ENCODE measurements at places on chromosomes 3 and 15. TPM values are rescaled to one million over a fixed set of nuclear protein-coding genes. Genes with fewer than 3 reads are reported as not detected.
A peak's percentile ranks its signal among the peaks of the same experiment; 100 is the strongest.

The WDR93 gene
- total RNA-seq: not detected

The FETUB gene
- total RNA-seq: not detected

GRCh38 chr3:131591394-131592014 is 88.7 kb upstream of the MRPL3 start:
- DNase-seq: no peak

GRCh38 chr15:80041494-80042253 is 17.8 kb upstream of the ZFAND6 start:
- no peak for DNase-seq

DNA sequence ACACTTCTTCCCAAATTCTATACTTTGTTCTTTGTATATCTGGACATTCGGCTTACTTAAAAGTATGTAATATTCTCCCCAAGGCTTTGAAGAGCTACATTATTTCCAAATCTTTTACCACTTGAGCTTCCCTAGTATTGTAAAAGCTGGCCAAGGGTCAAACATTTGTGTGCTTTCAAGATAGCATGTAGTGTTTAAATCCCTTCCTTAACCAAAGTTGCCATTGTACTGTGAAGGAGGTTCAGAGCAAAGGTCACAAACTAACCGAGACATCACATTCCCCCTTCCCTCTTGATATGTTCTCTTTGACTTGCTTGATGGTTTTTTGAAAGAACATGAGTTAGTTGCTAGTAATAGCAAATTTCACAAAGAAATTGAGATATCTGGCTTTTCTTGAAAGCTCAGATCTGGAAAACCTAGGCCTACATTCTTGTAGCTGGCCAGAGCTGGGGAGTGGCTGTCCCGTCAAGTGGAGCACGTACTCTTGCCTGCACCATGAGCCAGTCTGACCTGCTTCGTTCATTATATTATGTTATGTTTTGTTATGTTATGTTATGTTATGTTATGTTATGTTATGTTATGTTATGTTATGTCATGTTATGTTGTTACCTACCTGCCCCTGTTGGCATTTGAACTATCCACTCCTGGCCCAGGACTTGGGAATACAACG is 60.2 kb downstream of the FILIP1L start:
- DNase-seq: no peak

GRCh38 chr15:88792342-88793282 is 10.6 kb upstream of the ACAN start:
- peak; percentile 22 for DNase-seq

DNA sequence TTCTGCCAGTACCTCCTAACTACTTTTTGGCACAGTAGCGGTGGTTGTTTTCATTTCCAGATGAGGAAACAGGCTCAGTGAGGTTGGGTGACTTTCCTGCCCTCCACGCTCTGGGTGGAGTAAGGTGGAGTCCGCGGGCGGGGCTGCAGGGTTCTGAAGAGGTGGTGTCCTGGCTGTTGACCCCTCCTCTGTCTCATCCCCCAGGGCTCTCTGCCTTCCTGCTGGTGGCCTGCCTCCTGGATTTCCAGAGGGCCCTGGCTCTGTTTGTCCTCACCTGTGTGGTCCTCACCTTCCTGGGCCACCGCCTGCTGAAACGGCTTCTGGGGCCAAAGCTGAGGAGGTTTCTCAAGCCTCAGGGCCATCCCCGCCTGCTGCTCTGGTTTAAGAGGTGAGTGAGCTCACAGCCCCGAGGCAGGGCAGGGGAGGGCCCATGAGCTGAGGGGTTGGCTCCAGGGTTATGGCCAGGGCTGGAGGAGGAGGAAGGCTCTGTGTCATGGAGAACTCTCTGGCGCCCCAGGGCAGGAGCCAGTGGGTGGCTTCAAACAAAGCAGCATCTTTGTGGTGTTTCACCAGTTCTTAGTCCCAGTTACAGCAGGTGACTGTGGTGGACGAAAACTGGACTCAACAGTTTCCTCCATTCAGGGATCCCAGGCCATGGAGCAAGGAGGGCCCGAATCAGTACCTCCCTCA is 10.4 kb downstream of the SLC28A1 start:
- no peak for DNase-seq

The ERICH6 gene
- total RNA-seq: not detected

GRCh38 chr15:63080634-63081250 is 38.2 kb downstream of the TPM1 start:
- DNase-seq: no peak

DNA sequence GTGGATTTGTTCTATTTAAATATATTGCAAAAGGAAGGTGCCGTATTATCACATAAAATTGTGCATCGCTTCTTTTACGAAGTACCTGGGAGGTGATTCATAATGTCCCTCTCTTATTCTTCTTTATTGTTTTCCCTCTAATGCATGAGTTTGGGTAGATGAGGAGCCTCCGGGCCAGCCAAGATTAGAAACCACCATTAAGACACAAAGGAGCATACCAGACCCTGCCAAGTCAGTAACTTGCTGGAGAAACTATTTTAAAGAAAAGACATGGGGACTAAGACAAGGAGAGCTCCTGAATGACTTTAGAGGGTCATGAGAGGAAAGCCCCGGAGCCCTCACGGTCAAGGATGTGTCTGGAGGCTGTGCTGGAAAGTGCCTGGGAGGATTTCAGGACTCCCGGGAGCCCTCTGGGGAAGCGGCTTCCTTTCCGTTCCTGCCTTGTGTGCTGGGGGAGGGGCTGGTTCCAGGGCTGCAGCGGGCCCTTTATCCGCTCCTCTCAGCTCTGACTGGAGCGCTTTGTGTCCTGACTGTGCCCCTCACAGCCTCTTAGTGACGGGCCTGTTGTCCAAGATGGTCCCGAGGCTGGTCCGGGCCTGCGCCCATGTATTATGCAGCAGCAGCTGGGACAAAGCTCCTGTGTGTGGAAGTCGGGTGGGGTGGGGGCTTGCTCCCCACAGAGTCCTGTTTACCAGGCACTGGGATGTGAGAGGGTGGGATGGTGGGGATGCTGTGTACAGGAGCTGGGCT is 35.7 kb downstream of the CORO2B start:
- DNase-seq: peak; percentile 70

- DNase-seq: no peak
Observed at GRCh38 chr15:23801881-23802280, 114.8 kb upstream of the NDN start.

- no peak for DNase-seq
Observed at GRCh38 chr3:166190360-166190759, 353.1 kb upstream of the BCHE start.

The AHSG gene
- total RNA-seq: 1.5 TPM

DNA sequence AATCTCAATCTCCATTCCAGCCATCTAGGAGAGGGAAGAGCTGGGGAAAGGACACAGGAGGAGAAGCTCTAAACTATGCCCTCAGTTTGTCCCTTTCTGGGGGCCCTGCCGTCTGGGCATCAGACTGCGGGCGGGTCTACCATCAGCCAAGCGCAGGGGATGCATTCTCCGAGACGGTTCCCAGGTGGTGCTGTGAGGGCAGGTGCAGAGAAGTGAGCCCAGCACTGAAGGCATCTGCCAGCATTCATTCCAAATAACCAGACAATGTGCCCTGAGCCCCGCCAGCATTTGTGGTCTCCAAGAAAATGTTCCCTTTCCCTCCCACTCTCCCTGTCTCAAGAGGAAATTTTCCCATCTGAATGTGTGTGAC is 265.7 kb downstream of the XXYLT1 start:
- peak; percentile 39 for DNase-seq

The DCBLD2 gene
- 47.9 TPM for total RNA-seq

- no peak for DNase-seq
Observed at GRCh38 chr3:183634707-183635106, 716 bp upstream of the KLHL24 start.

The SQOR gene
- 0.69 TPM for total RNA-seq

GRCh38 chr15:50880206-50880605 is 28.3 kb upstream of the AP4E1 start:
- no peak for DNase-seq

DNA sequence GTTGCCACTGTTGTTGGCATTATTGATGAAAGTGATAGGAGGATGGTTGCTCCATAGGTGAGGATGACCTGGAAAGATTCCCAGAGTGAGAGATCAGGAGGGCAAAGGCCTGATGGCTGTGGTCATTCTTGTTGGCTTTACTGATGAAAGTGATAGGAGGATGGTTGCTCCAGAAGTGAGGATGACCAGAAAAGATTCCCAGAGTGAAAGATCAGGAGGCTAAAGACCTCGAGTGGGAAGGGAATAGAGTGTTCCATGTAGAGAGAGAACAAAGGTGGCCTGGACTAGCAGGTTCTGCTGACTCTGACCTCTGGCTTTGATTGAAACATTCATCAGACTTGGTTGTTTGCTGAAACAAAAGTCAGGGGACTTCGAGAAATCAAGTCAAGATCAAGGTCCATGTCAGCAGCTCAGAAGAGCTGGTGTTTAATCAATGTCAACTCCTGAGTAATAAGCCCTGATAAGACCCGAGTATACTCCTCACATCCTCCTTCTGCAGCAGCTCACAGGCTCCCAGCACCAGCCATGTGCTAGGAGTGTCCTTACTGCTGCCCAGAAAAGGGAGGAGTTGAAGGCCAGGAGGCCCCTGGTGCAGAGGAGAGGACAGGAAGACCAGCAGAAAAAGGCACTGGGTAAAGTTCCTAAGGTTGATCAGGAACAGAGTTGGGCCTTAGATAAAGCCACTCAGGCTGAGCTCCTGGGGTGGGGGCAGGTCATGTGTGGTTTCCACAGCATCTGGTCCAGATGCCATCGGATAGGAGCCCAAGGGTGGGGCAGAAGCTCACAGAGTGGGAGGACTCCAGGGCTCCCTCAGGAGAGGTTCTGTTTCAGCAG is 19.9 kb downstream of the CYP8B1 start:
- no peak for DNase-seq

The CLEC3B gene
- total RNA-seq: 0.92 TPM

DNA sequence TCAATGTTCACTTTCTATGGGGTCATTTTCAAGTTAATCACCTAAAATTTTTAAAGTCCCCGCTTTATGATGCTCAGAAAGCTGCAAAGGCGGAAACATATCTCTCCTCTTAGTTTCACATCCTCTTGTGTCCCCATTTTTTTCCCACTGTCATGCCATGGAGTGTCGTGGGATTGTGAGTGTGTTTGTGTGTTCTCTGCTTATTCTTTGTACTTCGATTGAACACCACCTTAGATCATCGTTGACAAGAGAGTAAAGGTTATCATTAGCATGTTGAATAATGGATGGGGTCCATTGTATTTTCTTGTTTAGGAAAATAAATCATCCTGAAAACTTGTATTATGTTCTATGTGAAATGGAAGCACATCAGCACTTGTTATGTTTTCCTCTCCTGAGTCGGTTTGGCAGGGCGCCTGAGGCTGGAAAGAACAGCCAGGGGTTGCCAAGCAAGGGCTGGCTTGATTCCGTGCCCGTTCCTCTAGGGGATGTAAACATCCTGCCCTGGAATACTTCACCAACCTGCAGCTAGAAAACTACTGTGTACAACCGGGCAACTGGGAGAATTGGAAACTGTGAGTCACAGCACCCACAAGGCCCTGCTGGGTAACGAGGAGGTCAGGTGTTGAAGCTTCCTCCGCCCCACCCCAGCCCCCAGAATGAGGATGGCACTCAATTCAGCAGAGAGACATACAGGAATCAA is 67.2 kb downstream of the EIF4E3 start:
- no peak for DNase-seq

DNA sequence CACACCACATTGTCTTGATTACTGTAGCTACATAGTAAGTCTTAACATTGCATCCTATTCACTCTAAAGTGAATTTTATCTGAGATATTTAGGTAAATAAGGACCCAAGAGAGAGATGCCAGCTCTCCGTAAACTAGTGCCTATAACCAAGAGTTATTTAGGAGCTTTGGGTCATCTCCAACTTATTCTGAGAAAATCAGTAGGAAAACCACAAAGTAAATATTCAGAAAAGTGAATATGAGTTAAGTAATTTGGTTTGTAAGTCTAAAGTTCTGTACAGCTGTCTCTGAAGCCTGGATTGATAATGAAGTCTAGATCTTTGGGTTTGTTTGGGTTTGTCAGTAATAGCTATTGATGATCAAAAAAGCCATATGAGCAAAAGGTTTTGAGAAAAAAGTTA is 120.0 kb downstream of the FNDC3B start:
- DNase-seq: no peak

The CHRM5 gene
- total RNA-seq: not detected

The PLAAT1 gene
- total RNA-seq: 3.9 TPM

DNA sequence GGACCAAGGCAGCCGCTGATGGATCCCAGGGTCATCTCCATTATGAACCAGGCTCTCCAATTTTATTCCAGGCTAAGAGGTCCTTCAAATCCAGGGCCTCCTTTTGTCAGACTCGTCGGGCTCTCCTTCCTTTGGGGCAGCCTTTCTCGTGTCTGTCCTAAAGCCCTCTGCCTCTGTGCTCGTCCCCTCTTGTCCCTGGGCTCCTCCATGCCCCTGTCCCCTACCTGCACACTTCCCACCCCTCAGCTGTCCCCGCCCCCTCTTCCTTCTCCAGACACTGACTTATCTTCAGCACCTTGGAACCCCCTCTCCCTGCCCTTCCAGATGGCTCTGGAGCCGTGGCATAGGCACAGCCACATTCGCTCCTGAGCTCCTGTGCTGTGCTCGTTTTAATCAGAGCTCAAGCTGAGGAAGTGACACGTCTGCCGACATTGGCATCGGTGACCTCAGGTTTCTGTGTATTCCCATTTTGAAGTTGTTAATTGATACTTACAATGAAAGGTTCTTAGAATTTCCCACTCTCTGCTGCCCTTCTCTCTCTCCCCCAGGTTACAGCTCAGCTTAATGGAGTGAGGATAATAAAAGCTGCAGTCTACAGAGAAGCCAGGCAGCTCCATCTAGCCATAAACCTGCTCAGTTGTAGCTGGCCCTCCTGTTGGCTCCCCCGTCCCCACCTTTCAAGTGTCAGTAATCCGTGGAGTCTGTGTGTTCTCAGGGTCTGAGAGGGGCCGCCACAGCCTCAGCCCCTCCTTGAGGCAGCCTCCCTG is 51.1 kb upstream of the SEC22A start:
- no peak for DNase-seq

DNA sequence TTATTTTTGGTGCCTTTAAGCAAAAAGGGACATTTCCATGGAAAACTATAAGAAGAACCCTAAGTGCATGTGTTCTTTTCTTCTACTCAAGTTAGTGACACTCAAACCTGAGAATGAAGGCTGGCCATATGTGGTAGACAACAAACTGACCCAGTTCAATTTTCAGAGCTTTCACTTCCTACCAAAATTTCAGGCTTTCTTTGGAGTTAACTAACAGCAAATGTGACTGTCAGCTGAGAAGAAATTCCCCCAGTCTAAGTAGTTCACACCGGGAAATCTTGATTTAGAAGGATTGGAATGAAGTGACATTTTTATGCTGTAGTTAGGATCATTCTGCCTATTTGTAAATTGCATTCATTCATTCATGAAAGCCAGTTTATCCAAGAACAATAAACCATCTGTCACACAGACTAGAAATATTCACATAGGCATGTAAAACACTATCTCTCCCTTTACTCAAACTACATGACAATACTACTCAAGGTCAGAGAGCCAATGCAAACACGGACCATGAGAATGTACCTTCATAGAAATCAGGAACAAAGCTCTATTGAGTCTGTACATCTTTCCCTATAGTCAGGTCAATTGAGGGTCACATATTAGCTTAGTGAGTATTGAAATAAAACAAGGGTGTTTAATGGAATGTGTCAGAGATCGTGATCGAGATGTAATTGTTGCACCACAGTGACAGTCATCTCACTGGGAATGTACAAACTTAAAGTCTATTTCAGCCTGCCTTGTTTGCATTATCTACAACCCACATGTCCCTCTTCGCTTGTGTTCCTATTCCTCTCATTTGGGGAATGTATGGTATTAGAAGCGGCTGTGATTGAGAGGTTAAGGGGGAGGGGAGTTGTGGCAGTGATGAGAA is 113.8 kb upstream of the TGFBR2 start:
- no peak for DNase-seq

GRCh38 chr3:179067839-179068238 is 3.8 kb downstream of the ZMAT3 start:
- DNase-seq: no peak

- DNase-seq: no peak
Observed at GRCh38 chr3:98563661-98564281, 29.6 kb downstream of the CPOX start.

- no peak for DNase-seq
Observed at GRCh38 chr3:17573396-17573795, 169.0 kb downstream of the TBC1D5 start.
